ENCODE measurements at places on chromosomes 16 and 17. TPM values are rescaled to one million over a fixed set of nuclear protein-coding genes. Genes with fewer than 3 reads are reported as not detected.

DNA sequence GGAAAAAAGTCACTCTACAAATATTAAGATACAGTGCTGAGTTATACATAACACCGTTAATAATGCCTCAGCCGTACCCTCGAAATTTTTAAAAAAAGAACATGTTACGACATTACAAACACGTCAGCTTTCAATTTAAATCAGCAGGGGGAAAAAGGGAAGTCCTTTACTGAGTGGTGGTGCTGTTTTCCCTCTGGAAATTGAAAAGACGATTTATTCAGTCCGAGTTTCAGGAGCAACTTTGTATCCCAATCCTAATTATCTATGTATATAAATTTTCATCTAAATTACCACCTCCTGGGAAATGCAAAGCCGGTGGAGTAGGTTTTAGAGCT is 1.3 kb downstream of the NETO2 start:
- H3K4me3 ChIP-seq, result peak overlapping the region; percentile 90
- peaks cover 27% of the 10 kb centered on the region for H3K4me1 ChIP-seq
- no peaks in the 10 kb centered on the region for H3K36me3 ChIP-seq
- peaks cover 19% of the 10 kb centered on the region for H3K27me3 ChIP-seq

BRICD5 gene
- total RNA-seq, result 22.5 TPM

DNA sequence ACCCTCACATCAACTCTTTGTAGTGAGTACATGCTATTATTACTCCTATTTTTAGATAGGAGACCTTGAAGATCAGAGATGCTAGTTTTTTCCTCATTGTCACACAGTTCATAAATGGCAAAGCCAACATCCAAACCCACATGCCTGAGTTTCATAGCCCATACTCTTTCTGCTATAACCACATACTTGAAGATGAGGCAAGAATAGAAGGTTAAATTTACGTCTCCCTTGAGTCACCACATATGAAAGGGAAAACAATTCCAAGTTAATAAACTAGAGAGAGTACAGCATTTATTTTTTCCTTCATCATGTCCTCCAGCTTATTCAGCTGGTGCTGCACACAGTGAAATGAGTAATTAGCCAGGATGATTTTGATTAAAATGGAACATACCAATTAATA is 23.7 kb downstream of the NUDT7 start:
- H3K4me1 ChIP-seq, result no peaks in the 10 kb centered on the region
- peaks cover 2% of the 10 kb centered on the region for H3K27me3 ChIP-seq
- no peak overlapping the region for H3K4me3 ChIP-seq
- no peaks in the 10 kb centered on the region for H3K36me3 ChIP-seq
- DNase-seq, result no peak

DNA sequence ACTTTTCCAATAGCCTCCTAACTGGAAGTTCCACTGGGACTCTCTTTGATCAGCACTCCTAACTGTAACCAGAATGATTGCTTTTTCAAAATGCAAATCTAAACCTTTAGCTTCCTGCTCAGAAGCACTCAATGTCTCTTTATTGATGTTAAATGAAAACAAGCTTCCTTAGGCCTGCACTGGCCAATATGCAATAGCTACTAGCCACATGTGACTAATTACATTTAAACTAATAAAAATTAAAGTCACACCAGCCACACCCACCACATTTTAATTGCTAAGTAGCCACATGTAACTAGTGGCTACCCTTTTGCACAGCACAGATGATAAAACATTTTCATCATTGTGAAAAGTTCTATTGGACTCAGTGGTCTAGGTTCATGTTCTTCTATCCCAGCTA is 31.8 kb downstream of the FAM20A start:
- peaks cover 2% of the 10 kb centered on the region for H3K4me1 ChIP-seq
- no peak overlapping the region for H3K27ac ChIP-seq
- no peak overlapping the region for H3K4me3 ChIP-seq
- H3K27me3 ChIP-seq, result no peaks in the 10 kb centered on the region
- peaks cover 3% of the 10 kb centered on the region for H3K36me3 ChIP-seq

DNA sequence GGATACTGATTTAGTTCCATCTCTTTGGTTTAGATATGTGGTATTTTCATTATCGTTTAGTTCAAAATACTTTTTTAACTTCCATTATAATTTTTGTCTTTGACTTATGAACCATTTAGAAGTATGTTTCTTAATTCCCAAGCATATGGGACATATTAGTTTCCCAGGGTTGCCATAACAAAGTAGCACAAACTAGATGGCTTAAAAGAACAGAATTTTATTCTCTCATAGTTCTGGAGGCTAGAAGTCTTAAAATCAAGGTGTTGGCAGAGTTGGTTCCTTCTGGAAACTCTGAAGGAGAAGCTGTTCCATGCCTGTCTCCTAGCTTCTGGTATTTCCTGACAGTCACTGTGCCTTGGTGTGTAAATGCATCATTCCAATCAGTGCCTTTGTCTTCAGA is 291.5 kb upstream of the AXIN2 start:
- no peak overlapping the region for H3K27ac ChIP-seq
- no peak overlapping the region for H3K4me3 ChIP-seq
- no peaks in the 10 kb centered on the region for H3K27me3 ChIP-seq
- no peaks in the 10 kb centered on the region for H3K36me3 ChIP-seq
- peaks cover 4% of the 10 kb centered on the region for H3K4me1 ChIP-seq
- no peak for DNase-seq

GRCh38 chr16:62954144-62955032 is 918.1 kb upstream of the CDH8 start:
- H3K27ac ChIP-seq, result no peak overlapping the region
- no peak overlapping the region for H3K4me3 ChIP-seq
- H3K36me3 ChIP-seq, result no peaks in the 10 kb centered on the region
- H3K27me3 ChIP-seq, result no peaks in the 10 kb centered on the region
- no peak for DNase-seq

CAMTA2 gene
- 34.1 TPM for total RNA-seq

CD300C gene
- not detected for total RNA-seq

DNA sequence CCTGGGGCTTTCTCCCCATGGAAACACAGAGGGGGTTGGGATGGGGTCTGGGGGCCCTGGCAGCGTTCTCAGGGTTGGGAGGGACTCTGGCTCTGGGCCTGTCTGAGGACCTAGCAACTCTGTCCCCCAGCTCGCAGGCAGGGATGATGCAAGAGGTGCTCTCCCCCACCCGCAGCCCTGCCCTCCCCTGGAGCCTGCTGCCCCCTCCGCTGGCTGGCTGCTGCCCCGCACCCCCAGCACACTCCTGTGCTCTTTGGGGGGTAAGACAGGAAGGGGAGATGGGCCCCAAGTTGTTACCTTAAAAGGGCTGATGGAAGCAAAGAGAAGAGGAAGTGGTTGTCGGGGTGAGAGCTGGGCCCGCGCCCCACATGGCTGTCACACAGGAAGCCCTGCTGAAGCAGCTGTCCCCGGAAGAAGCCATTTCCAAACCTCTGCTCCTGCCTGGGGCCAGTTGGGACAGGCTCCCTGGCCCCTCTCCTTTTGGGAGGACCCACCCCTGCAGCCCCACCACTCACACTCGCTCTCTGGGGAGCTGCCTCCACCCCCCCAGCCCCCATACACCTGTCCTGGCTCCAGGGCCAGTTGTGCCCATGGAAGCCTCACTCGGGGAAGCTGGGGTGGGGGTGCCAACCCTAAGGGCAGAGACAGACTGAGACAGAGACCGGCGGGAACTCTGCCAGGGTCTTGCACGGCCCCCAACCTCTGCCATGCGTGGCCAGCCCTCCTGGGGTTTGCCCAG is 2.5 kb downstream of the CORO1A start:
- H3K36me3 ChIP-seq, result no peaks in the 10 kb centered on the region

GRCh38 chr16:24996301-24996700 is 18.9 kb downstream of the ARHGAP17 start:
- no peak overlapping the region for H3K27ac ChIP-seq
- no peaks in the 10 kb centered on the region for H3K27me3 ChIP-seq
- no peak overlapping the region for H3K4me3 ChIP-seq
- peaks cover 3% of the 10 kb centered on the region for H3K36me3 ChIP-seq
- DNase-seq, result no peak
- H3K4me1 ChIP-seq, result peaks cover 23% of the 10 kb centered on the region

ARHGDIG gene
- 6.0 TPM for total RNA-seq

ABCA9 gene
- 0.14 TPM for total RNA-seq

KRTAP2-3 gene
- not detected for total RNA-seq

GRCh38 chr16:19419698-19420075 is 2.0 kb downstream of the TMC5 start:
- no peak overlapping the region for H3K27ac ChIP-seq
- H3K27me3 ChIP-seq, result peaks cover 3% of the 10 kb centered on the region
- peaks cover 5% of the 10 kb centered on the region for H3K4me1 ChIP-seq
- no peak overlapping the region for H3K4me3 ChIP-seq
- DNase-seq, result no peak

- no peak overlapping the region for H3K27ac ChIP-seq
- H3K36me3 ChIP-seq, result peaks cover 26% of the 10 kb centered on the region
These were observed 57.4 kb downstream of the HS3ST3A1 start for GRCh38 chr17:13544292-13544691.

DNA sequence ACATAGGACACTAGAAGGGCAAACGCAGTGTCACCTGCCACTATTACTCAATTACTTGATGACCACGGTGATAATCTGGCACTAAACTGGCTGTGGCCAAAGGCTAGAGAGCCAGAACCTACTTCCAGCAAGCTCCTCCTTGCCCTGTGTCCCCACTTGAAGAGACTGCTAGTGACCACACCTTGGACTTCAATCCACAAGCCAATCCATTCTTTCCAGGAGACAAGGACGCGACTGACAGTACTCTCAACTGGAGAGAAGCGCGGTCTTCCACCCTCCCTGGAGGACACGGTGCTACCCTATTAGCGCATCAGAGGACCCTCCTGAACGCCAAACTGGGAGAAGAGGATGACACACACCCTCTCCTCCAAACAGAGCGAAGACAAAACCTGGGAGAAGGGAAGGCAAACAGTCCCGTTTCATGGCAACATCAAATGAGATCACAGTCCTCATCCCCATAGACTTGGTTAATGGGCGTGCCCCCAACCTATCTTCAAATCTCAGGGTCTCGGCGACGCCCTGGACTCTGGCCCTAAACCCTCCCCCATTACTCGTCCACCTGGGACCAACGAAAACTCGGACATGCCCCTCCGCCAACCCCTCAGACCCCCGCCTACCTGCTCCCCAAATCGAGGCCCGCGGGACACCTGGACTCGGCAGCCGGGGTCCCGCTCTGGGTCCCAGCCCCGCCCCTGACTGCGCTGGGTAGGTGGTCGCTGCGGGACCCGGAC is 508 bp downstream of the FLCN start:
- peak overlapping the region; percentile 96 for H3K4me3 ChIP-seq
- no peaks in the 10 kb centered on the region for H3K27me3 ChIP-seq
- H3K4me1 ChIP-seq, result peaks cover 18% of the 10 kb centered on the region
- H3K27ac ChIP-seq, result peak overlapping the region; percentile 100
- no peak for DNase-seq

DNA sequence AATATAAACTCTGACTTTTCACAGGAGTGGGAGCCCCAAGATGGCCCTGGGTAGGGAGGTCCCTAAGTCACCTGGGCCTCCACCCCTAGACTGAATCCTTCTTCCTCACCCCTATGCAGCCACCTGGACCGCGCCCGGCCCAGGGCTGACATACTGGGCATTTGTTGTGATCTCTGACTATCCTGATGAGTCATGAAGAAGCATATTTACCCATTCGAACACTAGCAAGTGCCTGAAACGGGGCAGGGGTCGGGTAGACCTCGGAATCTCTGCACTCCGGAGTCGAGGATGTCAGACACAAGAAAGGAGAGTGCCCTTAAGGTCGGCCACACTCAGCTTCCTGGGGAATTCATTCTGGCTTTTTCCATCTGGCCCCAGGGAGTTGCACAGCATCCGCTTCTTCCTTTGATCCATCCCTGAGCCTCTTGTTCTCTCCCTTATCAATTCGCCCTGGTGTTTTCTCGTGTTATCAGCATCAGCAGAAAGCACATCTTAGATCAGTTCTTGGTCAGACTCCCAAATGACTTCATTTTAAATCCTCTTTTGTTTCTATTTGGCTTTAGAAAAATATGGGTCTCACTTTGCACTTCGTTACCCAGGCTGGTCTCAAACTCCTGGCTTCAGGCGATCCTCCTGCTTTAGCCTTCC is 10.4 kb downstream of the METTL22 start:
- H3K36me3 ChIP-seq, result peaks cover 31% of the 10 kb centered on the region
- H3K27ac ChIP-seq, result peak overlapping the region; percentile 65
- no peak for DNase-seq
- H3K4me3 ChIP-seq, result no peak overlapping the region

KARS1 gene
- total RNA-seq, result 126 TPM

GRCh38 chr17:32264140-32264799 is 1.4 kb upstream of the RHBDL3 start:
- H3K36me3 ChIP-seq, result no peaks in the 10 kb centered on the region
- peaks cover 13% of the 10 kb centered on the region for H3K4me1 ChIP-seq
- DNase-seq, result no peak

DNAJC7 gene
- 113 TPM for total RNA-seq

CSH2 gene
- not detected for total RNA-seq

ITGA2B gene
- total RNA-seq, result 1.2 TPM

DNA sequence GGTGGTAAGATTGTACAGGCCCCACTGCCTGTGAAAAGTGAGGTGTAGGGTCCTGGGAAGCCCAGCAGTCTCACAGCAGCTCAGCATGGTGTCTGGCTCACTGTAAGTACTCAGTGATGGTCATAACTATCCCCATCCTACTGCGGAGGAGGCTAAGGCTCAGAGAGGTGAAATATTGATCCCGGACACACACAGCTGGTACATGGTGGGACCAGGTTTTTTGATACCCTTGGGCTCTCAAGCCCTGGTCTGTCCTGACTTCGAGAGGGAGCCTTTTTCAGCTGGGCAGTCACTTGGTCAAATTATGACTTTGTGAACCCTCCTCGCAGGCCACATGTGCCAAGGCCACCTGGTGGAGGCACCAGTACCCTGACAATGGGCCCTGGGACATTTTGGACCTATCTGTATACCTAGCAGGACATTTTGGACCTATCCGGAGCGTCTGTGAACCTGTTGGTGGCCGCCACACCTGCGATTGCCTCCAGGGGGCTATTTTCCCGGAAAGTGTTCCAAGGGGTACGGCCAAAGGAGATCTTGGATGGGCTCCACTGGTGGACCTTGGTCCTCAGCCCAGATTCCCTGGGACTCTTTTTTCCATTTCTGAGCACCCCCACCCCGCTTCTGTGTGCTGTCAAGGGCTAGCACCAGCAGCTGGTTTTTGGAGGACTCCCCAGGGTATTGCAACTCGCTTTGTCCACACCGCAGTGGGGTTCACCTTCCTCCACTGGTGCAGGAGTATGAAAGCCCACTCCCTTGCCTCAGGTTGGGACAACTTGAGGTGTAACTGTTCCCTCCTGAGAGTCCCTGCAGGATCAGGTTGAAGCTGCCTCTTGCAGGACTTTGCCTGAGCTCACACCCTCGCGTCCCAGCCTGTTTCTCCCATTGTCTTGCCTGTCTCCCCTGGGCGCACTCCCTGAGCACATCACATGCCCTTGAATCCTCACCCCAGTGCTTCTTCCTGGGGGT is 83.6 kb upstream of the NKD1 start:
- no peak overlapping the region for H3K4me3 ChIP-seq
- H3K36me3 ChIP-seq, result no peaks in the 10 kb centered on the region
- peaks cover 3% of the 10 kb centered on the region for H3K4me1 ChIP-seq
- DNase-seq, result no peak
- peaks cover 70% of the 10 kb centered on the region for H3K27me3 ChIP-seq

DNA sequence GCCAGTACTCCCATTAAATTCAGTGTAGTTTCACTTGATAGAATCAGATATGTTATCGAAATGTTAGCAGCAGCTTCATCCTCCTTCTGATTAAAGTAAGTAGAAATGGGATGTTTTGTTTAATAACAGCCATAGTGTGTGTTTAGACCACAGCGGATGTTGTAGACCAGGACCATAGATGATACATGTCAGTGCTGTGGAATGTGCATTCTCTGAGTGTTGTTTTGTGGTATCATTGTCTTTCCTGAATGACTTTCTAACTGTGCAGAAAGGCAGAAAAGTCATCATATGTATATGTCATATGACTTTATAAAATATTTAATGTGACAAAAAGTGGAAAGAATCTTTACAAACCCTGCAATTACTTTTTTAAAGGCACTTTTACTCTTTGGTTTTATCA is 55.6 kb downstream of the CYLD start:
- no peak for DNase-seq
- no peaks in the 10 kb centered on the region for H3K4me1 ChIP-seq
- H3K27ac ChIP-seq, result no peak overlapping the region
- peaks cover 8% of the 10 kb centered on the region for H3K36me3 ChIP-seq
- H3K27me3 ChIP-seq, result no peaks in the 10 kb centered on the region
- H3K4me3 ChIP-seq, result no peak overlapping the region

All from progenitor cell of endocrine pancreas (in vitro differentiated cells).